A549 treated with CpdA at 1 μM for 4 hours (cell line): ENCODE measurements at places on chromosomes 1 and 21. TPM values are rescaled to one million over a fixed set of nuclear protein-coding genes. Genes with fewer than 3 reads are reported as not detected.

MTARC2 gene
- total RNA-seq: 7.6 to 14.2 TPM (median 9.5 TPM) in 5 replicates

IFI6 gene
- 10.4 to 15.9 TPM (median 12.8 TPM) in 5 replicates for total RNA-seq

IVL gene
- 0.03 TPM in 1 of 5 replicates, not detected in the others for total RNA-seq

RASSF5 gene
- 1.1 to 1.4 TPM (median 1.3 TPM) in 5 replicates for total RNA-seq

NR1I3 gene
- total RNA-seq: 0.03 TPM in 1 of 5 replicates, not detected in the others

PIGV gene
- total RNA-seq: 5.3 to 6.9 TPM (median 6.3 TPM) in 5 replicates

CD2 gene
- not detected in 5 replicates for total RNA-seq
